Upper lobe of left lung (tissue), 6 donors: ENCODE measurements at places on chromosomes 4 and X. TPM values are rescaled to one million over a fixed set of nuclear protein-coding genes. Genes with fewer than 3 reads are reported as not detected.

DNA sequence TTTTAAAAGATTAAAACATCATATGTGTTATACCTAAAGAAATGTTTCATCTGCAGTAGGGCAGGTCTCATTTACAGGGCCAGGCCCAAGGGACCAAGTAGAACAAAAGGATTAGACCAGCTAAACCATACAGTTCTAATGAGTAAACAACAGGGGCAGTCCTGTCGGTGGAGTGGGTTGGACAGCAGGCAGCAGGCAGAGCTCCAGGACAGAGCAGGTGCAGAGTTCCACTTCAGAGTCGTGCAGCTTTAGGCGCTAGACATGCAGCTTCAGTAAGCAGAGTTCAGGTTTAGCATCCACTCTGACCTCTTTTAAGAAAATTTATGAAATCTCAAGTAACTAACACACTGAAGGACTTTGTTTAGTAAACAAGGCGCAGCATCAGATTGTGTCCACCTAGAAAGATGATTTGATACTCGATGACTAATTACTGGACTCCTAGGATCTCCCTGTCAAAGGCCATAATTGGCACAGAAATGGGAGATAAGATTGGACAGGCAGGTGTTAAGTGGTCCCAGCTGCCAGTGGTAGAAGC lies 487.7 kb upstream of the INTU start:
- DNase-seq: no peak

The SH3D19 gene
- 95.8 TPM for total RNA-seq

The ADRA2C gene
- 2.0 TPM for total RNA-seq

The UGT2B11 gene
- not detected for total RNA-seq

The GYG2 gene
- total RNA-seq: 0.40 TPM
